ENCODE measurements at places on chromosomes 4 and X.
A peak's percentile ranks its signal among the peaks of the same experiment; 100 is the strongest.

- DNase-seq, result peak; percentile 68
These were observed 126.5 kb downstream of the QDPR start for GRCh38 chr4:17385403-17385802.

GRCh38 chr4:89162496-89162895 is 51.2 kb downstream of the TIGD2 start:
- no peak for DNase-seq

DNA sequence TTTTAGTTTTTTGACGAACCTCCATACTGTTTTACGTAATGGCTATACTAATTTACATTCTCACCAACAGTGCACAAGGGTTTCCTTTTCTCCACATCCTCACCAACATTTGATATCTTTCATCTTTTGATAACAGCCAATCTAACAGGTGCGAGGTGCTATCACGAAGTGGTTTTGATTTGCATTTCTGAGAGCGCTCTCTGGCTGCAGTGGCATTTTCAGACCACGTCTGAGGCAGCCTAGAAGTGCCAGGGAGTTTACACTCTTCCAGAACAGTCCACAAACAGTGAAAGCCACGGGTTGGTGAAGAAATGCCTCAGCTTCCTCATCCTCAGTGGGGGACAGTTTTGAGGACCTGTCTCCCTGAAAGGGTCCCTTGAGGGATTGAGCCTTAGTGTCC is 471.0 kb downstream of the BCOR start:
- no peak for DNase-seq

DNA sequence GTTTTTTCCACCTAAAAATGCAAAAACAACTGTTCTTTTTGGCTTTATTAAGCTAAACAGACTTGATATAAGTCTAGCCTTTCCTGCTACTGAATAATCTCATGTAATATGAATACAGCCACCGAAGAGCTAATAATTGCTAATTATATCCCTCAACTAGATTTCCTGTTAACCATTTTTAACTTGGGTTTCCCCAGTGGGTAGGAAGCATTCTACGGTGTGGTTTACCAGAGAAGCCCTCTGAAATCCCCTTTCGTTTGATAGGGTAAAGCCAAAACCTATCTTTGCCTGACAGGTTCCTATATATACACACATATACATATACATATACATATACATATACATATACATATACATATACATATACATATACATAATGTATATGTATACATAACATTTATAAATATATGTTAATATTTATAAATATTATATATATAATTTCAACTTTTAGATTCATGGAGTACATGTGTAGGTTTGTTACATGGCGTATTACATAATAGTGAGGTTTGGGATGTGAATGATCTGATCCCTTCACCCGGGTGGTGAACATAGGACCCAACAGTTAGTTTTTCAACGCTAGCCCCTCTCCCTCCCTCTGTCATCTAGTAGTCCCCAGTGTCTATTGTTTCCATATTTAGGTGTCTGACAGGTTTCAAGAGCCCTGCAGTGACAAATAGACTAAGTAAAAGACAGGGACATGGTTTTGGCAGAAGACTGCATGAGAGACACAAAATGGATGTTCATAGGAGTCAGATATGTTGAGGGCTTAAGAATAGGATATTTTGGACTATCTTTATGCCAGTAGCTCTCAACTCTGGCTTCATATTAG is 62.4 kb downstream of the ATXN3L start:
- DNase-seq, result no peak

DNA sequence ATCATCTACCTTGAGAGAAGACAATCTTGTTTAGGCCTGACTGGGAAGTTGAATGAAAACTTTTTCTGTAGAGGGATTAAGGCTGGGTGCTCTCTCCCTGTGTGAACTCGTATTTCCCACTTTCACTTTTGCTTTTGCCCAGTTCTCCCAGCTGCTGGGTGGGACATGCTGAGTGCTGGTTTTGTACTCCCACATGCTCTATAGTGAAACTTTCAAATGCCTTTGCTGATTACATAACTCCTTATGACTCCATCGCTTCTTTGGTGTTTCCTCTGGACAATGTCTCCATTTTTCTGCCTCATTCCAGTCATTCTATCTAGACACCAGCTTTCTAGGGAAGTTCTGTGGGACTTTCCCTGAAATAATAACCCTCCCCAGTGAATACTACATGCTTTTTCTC is 100.5 kb downstream of the CLNK start:
- DNase-seq, result peak; percentile 74

DNA sequence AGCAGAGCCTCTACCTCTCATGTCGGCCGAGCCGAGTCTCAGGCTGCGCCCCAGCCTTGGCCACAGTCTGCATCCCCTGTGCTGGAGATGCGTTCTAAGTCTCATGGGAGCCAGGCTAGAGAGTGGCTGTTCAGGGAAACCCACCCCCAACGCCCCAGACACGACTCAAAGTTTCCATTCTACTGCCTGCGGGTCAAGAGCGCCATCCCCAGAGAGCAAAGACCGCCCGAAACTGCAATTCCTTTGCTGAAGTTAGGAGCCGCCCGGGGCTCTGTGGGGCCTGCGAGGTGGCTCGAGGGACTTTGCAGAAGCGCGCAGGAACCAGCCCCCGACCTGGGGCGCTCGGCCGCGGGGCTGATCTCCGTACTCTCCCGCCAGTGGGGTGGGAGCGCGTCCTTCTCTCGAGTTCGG is 10.0 kb upstream of the ELF4 start:
- DNase-seq, result no peak

GRCh38 chr4:70992391-70992881 is 1.0 kb upstream of the DCK start:
- no peak for DNase-seq

GRCh38 chr4:126495163-126495752 is 1137.5 kb upstream of the INTU start:
- no peak for DNase-seq

GRCh38 chrX:114152130-114152529 is 431.8 kb upstream of the HTR2C start:
- peak; percentile 1 for DNase-seq

GRCh38 chr4:81523672-81524327 is 52.1 kb upstream of the RASGEF1B start:
- DNase-seq, result no peak
